M059J (cell line): ENCODE measurements at places on chromosomes 1 and 21.
A peak's percentile ranks its signal among the peaks of the same experiment; 100 is the strongest.

- DNase-seq: no peak
These were observed 2.1 kb downstream of the HMGN1 start for GRCh38 chr21:39346671-39347331.

DNA sequence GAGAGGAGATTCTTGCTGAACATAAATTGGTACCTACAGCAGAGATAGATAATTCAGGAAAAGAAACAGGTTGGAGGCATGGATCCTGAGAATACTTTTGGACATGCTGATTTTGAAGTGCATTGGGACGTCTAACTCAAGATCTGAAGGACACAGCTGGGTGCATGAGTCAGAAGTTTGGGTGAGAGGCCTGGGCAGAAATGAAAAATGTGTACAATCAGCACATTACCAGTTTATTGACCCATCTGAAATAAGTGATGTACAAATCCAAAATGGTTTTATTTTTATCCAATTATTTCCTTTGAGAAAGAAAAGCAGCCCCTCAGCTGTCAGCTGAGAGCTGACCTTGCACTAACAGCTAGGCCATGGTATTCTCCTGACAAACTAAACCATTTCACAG, 975.2 kb upstream of the B3GALT2 start:
- DNase-seq: no peak

DNA sequence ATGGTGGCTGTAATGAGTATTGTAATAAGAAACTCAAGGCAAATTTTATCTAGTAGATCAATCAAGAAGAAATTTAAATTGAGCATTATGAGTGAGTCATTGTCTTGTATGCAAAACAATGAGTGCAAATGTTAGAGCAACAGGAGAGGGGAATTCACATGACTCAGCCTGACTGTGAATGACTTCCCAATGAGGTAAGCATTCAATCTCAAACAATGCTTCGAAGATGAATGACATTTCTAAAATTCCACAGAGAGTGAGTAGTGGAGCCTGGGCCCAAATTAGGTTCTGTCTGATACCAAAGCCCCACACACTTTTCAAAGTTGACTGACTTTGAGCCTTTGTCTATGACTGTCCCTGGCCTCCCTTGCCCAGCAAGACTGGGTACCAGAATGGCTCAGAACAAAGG, 738.0 kb downstream of the PTPRU start:
- peak; percentile 94 for DNase-seq

DNA sequence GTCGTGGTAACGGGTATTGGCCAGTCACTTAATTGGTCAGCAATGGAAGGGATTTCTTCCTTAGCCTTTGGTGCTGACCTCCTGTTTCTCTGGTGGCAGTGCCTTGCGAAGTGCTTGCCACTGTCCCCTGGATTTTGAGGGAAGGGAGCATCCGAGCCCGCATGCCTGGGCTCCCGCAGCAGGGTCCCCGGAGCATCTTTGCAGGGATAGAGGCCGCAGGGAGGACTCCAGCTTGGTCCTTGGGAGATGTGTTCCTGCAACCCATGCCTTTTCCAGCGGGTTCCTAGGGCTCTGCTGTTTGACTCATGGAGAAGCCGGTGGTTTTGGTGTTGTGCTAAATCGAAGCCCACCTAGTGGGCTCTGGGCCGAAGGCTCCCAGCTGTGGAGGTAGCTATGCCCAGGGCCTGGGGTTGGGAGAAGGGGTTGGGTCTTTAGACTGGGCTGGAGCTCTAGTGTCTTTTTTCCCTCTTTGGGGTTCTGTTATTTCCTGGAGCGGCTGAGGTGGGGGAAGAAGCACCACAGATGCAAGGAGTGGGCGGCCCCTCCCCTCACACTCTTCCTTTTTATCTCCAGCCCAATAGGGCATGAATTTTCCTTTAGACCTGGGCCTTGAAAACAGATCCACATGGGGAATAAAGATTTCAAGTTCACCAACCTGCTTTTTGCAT, 39.0 kb downstream of the PIK3CD start:
- DNase-seq: no peak

GRCh38 chr1:75811211-75811981, 14.7 kb downstream of the MSH4 start:
- DNase-seq: peak; percentile 17

GRCh38 chr1:224203243-224204016, 20.4 kb downstream of the DEGS1 start:
- peak; percentile 92 for DNase-seq

- no peak for DNase-seq
These were observed 48.1 kb downstream of the STYXL2 start for GRCh38 chr1:167141963-167142362.

GRCh38 chr21:43355925-43356289, 71.0 kb downstream of the SIK1 start:
- DNase-seq: no peak

DNA sequence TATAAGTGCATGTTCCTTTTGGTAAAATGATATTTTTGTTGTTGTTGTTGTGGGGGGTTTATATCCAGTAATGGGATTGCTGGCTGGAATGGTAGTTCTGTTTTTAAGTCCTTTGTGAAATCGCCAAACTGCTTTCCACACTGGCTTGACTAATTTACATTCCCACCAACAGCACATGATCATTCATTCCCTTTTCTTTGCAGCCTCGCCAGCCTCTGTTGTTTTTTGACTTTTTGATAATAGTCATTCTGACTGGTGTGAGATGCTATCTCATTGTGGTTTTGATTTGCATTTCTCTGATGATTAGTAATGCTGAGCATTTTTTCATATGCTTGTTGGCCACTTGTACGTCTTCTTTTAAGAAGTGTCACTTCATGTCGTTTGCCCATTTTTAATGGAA, 188.5 kb upstream of the CHRM3 start:
- peak; percentile 39 for DNase-seq
